ENCODE measurements at places on chromosomes 1 and 21.

- DNase-seq, result no peak
These were observed 90.9 kb upstream of the KCNK1 start for GRCh38 chr1:233523047-233523446.

DNA sequence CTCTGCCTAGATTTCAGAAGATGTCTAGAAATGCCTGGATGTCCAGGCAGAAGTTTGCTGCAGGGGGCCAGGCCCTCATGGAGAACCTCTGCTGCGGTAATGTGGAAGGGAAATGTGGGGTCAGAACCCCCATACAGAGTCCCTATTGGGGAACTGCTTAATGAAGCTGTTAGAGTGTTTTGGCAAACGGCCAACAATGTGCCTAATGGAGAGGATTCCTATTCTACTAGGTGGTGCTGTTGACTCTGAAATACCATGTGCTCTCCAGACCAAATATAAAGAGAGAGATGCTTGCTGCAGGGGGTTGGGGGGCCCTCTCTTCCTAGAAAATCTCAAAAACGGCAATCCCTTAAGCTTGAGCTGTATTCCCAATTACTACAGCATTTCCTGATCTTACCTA, 57.1 kb upstream of the DR1 start:
- DNase-seq, result no peak

DNA sequence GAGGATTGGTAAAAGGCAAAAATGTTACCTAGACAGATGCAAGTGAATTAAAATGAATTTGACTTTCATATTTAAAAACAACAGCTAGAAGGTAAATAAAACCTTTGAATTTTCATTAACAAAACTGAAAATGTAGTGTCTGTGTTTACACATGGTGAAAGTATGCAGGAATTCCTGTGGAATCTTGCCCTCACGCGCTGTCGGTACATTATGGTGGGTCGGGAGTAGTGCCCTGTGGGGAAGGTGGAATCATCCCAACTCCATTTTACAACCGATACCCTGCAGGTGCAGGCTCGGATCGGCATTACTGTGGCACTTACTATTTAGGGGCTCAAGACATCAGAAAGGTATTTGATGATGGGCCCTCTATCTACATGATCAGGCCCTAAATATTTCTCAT, 197.2 kb upstream of the MAP1LC3C start:
- no peak for DNase-seq

GRCh38 chr1:155608888-155609225, 1.2 kb upstream of the MSTO1 start:
- DNase-seq, result no peak

- no peak for DNase-seq
These were observed 616.0 kb upstream of the NR5A2 start for GRCh38 chr1:199411506-199411905.

GRCh38 chr1:27298632-27299384, 23.2 kb upstream of the TMEM222 start:
- no peak for DNase-seq

DNA sequence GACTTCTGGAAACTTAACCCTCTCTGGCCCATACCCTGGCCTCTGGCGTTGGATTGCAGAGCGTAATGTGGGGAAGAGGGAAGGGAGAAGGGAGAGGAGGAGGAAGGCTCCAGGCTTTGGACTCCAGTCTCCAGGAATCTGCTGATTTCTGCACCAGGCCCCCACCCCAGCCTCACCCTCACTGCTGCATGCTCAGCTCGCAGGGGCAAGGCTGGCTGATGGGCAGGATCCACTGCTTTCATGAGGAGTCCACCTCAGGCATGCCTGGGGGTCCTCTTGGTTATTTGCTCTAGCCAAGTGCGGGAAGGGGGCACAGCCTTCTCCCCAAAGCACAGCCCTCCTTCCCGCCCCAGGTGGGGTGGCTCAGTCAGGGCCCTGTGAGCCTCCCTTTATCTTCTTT, 3.7 kb downstream of the OLFML3 start:
- DNase-seq, result no peak

DNA sequence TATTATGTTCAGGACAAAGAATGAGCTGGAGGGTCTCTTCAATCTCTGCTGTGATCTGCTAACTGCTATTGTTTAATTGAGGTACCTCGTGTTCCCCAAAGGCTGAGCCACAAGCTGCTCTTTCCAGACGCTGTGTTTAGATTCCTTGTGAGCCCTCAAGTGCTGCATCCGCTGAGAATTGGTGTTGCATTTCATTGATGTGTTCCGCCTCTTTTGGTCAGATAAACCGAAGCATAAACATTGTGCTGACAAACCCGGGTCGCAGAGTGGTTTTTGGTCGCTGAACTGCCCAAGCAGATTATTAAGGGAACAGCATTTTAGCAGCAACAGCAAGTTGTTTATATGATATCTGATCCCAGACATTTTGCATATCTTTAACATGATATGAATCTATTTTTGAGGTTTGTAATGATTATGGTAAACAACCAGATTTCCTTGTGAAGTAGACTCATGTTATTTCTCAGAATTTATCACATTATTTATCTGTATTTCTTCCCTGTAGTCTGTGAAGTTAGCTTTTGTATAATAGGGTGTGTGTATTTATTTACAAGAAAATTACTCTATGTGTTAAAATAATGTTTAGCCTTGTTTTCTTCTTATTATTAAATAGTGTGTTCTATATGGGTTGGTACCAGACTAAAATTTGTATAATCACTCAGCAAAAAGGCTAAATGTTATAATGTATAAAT, 217.2 kb upstream of the C1orf105 start:
- DNase-seq, result no peak

DNA sequence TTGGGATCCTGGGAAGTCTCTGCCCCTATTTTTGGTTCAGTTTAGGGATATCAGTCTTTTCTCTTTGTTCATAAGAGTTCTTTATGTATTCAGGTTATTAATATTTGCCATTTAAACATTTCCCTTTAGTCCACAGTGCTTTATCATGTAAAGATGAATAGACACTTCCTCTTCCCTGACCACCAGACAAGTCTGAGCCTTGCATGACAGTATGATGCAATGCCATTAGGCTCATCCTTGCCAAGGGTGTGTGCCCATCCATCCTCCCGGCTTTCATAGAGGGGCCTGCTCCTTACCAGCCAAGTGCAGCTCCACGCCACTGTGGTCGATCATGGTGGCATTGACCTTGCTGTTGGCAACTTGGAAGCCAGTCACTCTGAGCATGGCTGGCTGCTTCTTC, 52.1 kb downstream of the ZSCAN20 start:
- no peak for DNase-seq

DNA sequence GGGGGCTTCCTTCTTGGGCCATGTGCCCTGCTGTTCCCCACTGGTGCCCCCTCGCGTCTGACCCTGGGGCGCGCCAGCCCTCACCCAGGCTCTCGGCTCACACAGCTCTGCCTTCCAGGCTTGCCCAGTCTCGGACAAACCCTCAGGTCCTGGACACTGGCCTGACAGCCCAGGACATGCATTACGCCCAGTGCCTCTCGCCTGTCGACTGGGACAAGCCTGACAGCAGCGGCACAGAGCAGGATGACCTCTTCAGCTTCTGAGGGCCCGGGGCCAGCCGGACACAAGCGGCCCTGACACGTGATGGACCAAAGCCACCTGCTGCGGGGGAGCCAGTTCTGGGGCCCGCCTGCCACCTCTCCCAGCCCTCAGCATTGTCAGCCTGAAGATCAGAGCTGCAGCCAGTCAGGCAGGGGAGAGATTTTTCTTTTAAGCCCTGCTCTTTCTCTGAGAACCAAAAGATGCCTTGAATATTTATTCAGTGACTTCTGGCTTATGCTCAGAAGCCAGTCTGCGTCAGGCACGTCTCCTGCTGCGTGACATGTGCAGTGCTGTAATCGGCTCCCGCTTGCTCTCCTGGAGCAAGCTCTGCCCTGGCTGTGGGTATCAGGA, 23.4 kb downstream of the LDLRAP1 start:
- no peak for DNase-seq

GRCh38 chr1:223041481-223041880, 101.6 kb downstream of the TLR5 start:
- no peak for DNase-seq

DNA sequence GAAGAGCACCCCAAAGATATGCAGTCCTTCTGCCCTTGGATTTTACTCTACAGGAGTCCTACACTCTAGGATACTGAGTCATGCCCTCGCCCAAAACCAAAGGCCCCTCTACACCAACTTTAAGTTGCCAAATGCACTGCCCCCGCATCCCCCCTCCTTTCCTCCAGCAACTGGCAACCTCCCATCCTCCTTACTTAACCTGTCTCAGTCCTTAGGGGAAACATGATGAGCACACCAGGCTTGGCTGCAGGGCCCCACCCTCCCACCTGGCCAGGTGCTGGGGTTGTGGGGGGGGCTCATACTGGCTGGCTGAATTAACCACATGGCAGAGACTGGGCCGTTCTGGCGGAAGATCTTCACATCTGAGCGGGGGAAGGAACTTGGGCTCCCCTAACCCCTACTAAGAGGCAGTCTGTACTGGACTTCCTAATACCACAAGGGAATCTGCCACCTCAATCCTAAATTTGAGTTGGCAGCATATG, 1.2 kb downstream of the HDGF start:
- no peak for DNase-seq

DNA sequence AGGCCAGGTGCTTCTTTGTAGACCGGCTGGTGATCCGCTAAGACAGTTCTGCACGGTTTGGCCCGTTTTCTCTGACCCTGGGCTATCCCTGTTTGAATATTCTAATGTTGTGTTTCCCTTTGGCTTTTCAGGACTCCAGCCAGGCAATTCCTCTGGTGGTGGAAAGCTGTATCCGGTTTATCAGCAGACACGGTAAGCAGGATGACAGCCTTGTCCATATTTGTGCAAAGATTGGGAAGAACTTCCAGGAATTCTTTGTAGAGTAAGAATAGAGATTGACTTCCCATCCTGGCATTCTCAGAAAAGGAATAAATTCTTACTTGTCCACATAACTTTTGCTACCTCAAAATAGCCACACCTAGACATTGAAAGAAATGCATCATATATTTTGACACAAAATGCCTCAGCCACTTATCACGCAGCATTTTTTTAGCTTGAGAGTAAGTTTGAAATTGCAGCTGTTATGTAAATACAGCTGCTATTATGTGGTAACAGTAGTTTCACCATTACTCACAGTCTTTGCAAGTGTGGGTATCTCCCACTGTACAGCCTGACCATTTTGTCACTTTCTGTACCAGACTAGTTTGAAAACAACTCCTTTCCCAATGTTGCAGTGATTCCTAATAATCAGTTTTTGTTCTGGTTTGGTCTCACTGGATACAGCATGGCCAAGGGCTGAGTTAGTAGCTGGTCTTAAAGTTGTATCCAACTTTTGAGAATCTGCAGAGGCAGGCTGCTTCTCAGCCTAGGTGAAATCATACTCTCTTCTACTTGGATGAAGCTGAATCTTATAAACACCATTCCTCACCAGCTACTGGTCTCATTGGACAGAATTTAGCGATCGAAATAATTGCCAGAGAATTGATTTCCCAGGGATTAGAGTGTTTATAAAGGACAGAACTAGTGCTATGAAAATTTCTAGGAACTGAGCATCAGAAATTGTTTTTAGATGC, 40.0 kb upstream of the IKBKE start:
- DNase-seq, result peak; percentile 72

GRCh38 chr1:147414505-147415163, 126.7 kb upstream of the BCL9 start:
- no peak for DNase-seq

DNA sequence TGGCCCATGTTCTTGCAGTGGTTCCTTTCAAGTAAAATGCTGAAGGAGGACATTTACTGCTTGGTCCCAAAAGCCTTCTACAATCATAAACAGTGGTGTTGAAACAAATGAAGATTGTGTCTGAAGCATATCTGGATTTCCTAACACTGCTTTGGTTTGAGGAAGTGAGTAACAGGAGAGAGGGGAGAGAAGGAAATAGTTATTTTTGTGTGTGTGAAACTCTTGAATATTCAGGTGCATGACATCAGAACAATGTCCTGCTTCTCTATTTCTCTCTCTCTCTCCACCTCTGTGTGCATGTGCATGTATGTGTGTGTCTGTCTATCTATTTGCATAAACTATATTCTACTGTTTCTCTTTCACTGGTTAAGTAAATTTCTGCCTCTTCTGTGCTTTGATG, 61.4 kb upstream of the TNFSF18 start:
- DNase-seq, result no peak

GRCh38 chr1:224203243-224204016, 20.4 kb downstream of the DEGS1 start:
- no peak for DNase-seq

DNA sequence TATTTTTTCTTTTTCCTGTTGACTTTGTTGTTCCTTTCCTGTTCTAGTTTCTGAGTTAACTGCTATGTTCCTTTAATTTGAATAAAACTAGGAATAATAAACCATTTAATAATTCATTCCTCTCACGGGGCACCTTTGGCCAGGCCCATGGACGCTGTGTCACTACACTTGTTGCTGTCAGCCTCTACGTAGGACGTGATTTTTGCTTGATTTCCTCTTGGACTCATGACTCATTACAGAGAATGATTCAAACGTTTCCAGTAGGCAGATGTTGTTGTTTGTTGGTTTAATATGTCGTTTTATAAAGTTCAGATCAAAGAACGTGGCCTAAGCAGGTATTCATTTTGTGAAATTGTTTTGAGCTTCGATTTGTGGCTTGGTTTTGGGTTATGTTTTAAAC, 9.1 kb upstream of the SLC19A1 start:
- DNase-seq, result peak; percentile 67

- DNase-seq, result no peak
These were observed 25.8 kb upstream of the LSS start for GRCh38 chr21:46254208-46254975.

GRCh38 chr1:151815716-151816327, 10.6 kb upstream of the LINGO4 start:
- no peak for DNase-seq

DNA sequence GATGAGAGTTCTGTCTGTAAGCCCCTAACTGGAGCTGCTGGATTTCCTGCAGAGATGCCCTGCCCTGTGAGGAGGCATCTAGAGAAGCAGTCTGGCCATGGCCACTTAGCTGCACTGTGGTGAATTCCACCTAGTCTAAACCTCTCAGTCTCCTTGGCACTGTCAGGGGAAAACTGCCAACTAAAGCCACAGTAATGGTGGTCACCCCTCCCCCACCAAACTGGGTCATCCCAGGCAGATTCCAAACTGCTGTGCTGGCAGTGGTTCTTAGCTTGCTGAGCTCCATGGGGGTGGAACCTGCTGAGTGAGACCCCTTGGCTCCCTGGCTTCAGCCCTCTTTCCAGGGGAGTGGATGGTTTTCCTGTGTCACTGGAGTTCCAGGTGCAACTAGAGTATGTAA, 740.6 kb downstream of the RWDD3 start:
- DNase-seq, result no peak

DNA sequence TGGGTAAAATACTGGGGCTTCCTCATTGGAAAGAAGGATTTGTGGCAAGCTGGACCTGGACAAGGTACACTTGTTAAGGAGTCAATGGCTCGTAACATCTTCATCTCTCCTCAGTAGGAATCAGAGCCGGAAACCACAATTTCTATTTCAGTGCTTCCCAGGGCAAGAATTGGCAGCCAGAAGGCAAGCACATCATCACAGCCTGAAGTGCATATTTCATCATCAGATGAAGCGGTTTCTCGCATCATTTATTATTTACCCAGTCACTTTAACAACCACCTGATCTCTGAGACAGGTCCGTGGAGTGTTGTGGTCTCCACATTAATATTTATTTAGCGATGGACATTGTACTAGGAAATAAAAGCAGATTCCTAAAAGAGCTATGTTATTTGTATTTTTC, 55.0 kb downstream of the KCNJ15 start:
- DNase-seq, result no peak

- DNase-seq, result no peak
These were observed 55.5 kb downstream of the TGFBR3 start for GRCh38 chr1:91830242-91831131.

Measured in amniotic stem cell (primary cell).